ENCODE measurements at places on chromosomes 12 and 14.

GRCh38 chr12:12482959-12483358, 79.7 kb downstream of the DUSP16 start:
- DNase-seq: no peak

- DNase-seq: peak; percentile 7
Observed at GRCh38 chr14:65356327-65356836, 56.1 kb upstream of the FUT8 start.

- DNase-seq: no peak
Observed at GRCh38 chr12:19451196-19451595, 11.9 kb downstream of the AEBP2 start.

DNA sequence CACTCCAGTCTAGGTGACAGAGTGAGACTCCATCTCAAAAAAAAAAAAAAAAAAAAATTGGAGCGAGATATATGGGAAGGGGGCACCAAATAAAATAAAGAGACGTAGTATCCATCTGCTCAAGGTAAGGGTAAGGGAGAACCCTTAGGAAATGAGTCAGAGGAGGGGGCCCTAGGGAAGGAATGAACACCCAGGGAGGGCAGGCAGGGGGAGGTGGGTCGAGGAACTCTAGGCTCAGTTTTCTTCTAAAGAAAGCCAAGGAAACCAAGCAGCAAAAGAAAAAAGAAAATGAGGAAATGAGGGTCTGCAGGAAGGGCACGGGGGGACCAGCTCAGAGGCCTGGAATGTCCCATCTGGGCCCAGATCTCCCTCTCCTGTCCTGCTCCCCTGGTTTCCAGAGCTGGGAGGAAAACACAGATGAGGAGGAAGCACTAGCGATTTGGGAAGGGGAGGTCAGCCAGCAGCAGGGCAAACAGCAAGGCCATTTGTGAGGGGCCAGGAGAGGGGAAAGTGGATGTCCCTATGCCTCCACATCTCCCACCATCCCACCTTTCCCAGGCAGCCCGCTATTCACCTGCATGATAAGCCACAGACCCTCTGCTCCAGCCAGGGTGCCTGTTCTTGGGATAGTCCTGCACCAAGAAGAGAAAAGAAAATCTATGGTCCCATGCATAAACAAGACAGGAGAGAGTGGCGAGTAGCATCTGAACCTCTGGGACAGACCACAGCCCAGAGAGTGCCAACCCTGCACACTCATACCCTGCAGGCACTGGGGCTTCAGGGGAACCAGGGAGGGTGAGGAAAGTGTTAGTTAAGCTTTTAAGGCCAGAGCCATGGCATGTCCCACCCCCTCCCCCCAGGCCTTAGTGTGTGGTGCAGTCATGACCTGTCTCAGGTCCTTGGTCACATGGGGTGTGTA, 11.9 kb downstream of the SPRYD3 start:
- no peak for DNase-seq

DNA sequence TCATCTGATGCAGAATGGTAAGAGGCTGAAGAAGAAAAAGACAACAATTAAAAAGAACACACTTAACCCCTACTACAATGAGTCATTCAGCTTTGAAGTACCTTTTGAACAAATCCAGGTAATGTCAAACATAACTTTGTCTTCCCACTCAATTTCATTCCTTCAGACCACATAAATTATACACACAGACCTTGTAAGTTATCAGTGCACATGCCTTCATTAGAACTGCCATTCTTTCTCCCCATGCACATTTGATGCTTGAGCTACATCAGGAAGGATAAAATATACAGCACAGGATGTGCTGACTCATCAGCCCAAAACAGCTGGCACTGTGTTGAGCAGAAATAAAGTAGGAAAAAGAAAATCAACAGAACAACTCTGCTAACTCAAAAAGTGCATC, 246.7 kb downstream of the PAWR start:
- DNase-seq: no peak

GRCh38 chr14:103705118-103705503, 10.1 kb downstream of the XRCC3 start:
- no peak for DNase-seq

DNA sequence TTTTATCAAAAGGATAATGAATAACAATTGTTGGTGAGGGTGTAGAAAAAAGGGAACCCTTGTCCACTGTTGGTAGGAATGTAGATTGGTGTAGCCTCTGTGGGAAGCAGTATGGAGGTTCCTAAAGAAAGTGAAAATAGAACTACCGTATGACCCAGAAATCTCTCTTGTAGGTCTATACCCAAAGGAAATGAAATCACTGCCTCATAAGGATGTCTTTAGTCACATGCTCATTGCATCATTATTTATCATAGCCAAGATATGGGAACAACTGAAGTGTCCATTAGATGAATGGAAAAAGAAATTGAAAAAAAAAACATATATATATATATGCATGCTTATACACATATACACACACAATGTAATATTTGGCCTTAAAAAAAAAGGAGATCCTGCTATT, 158.8 kb upstream of the NPAS3 start:
- no peak for DNase-seq

GRCh38 chr12:130198026-130198662, 35.9 kb downstream of the FZD10 start:
- no peak for DNase-seq

DNA sequence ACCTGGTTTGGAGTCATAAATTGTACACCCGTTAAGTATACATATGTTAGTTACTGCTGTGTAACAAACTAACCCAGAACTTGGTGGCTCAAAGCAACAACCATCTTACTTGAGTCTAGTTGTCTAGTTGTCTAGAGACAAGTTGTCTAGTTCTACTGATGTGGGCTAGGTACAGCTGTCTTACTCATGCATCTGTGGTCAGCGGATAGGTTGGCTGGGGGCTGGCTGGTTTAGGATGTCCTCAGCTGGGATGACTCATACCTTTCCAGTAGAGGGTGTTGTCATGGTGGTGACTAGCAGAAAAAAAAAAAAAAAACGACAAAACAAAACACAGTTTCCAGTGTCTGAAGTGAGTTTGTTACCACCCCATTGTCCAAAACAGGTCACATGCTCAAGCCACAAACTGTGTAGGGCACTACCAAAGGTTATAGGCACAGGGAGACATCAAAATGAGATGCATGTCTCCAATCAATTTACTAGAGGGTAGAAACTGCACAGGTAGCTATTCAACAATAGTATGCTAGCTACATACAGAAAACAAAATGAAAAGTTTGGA, 680.3 kb downstream of the MED13L start:
- no peak for DNase-seq

DNA sequence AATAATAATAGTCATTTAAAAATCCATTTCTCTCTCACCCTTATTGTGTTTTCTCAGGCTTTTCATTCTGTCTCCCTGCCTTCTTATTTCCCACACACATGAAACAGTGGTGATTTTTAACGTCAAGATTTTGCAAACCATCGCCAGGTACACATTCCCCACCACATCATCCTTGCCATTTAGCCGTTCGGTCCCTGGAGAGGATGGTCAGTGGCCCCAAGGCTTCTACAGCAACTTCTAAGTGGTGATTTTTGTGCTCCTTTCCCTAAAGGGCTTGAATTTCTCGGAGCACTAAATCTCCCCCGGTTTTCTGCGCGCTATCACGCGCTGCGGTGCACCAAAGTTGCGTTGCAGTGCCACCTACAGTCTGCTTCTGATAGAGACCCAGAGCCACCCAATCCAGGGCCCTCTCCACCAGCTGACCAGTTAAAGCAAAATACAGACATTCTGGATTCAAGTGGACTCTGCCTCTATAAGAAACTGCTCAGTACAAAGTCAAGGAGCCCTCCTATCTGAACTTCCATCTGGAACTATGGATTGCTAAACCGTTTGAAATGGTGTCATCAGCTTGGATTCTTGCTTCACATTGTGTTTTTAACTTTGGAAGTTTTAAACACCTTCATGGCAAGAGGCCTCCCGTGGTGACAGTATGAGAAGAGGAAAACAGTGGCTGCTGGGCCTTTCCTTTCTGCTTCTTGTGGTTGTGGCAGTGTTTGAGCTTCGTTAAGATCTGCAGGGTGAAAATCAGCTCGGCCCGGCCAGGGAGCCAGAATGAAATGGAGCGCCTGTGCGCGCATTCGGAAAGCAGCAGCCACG, 234.0 kb downstream of the SPTSSA start:
- peak; percentile 29 for DNase-seq

DNA sequence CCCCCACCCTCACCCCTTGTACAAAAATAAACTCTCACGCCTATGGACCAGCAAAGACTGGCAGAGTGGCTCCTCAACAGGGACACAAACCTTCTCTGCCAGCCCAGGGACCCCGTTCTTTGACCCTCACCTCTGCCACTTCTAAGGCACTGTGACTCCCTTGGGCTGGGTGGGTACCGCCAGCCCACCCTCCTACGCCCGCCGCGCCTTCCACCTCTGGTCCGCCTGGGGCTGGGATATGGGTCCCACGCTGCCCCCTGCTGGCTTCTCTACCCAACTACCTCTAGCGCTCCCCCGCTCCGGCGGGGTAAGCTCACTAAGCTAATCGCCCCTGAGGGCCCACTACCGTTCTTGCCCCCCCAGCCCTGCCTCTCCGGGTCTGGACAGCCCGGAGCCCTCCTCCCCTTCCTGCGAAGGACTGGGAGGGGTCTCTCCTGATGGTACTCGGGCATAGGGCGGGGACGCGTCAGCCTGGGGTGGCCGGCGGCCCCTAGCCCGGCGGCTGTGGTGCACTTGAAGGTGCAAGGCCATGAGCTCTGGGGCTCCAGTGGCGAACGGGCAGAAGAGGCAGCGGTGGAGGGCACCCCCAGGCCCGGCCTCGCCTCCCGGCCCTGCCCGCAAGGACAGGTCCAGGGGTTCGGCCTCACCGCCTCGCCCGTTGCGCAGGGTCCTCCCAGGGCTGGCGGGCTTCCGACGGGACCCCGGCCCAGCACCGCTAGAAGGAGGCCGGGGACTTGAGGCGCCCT, 8.1 kb downstream of the ZNF219 start:
- no peak for DNase-seq

DNA sequence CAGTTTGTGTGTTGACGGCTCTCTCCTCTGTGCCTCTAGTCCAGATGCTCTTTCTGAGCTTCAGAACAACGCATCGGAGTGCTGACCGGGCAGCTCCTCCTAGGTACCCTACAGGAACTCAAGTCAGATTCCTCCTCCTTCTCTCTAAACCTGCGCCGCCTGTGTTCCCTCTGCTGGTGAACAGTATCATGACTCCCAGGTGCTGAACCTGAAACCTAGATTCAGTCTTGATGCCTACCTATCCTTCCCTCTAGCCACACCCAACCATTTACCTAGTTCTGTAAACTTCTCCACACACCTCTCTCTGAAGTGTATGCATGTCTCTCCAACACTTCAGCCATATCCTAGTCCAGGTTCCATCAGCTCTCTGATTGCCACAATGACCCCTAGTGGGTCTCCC, 112.7 kb downstream of the EFCAB11 start:
- DNase-seq: no peak

GRCh38 chr12:28409892-28410291, 219.6 kb downstream of the CCDC91 start:
- no peak for DNase-seq

DNA sequence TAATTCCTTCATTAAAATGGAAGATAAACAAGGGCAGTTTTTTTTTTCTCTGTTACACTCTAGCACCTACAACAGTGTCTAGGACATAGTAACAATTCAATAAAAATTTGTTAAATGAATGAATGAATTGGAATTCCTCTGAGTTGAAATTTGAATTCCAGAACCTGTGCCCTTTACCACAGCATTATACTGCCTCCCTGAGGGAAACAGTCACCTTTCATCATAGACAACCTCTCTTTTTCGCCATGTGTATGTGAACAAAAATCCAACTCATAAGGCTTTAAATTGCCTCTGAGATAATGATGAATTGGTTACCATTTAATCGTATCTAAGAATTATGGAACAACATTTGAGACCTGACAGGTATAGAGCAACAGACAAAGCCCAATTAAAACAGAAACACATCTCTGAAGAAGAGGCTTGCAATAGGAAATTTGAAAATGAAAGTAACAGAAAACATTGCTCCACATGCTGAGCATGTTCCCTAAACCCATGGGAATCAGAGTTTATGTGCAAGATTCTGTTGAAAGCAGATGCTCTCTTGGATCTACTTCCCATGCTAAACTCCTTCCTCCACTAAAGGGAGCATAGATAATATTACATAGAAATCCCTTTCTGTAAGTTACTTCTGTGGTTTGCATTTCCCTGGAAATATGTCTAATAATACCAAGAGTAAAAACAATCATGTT, 657.8 kb downstream of the GALC start:
- no peak for DNase-seq

DNA sequence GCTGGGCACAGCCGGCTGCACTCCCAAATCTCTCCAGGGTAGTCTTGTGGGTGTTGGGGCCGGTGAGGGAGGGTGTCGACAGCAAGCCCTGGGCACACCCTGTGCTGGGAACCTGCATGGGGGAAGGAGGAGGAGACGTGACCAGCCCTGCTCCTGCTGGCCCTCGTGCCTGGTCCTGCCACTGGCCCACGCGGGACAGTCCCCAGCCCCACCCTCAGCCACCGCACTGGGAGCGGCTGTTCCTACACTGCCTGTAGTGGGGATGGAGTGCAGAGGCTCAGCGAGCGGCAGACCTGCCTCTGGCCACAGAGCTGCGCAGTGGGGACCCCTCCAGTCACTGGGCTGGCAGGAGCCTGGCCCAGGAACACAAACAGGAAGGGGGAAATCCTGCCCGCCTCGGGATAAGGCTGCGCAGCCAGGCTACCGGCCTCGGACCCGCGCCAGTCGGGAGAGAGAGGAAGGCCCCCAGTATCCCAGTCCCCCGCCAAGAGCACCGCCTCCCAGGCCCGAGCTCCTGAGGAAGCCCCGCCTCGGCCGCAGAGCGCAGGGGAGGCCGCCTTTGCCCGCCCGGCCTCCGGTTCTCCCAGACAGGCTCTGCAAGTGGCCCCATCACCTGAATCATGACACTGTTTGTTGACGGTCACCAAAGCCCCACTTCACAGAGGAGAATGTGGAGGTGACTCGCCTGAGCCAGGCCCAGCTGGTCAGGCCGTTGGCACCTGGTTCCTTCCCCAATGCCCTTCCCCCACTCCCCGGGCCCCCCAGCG, 10.6 kb downstream of the AHNAK2 start:
- no peak for DNase-seq

- DNase-seq: no peak
Observed at GRCh38 chr12:90925562-90925961, 29.4 kb downstream of the CCER1 start.

GRCh38 chr12:74280156-74280655, 257.4 kb upstream of the ATXN7L3B start:
- DNase-seq: no peak

GRCh38 chr14:83816761-83817160, 1713.2 kb upstream of the FLRT2 start:
- DNase-seq: no peak

GRCh38 chr12:106288494-106289195, 13.9 kb upstream of the TCP11L2 start:
- peak; percentile 27 for DNase-seq

DNA sequence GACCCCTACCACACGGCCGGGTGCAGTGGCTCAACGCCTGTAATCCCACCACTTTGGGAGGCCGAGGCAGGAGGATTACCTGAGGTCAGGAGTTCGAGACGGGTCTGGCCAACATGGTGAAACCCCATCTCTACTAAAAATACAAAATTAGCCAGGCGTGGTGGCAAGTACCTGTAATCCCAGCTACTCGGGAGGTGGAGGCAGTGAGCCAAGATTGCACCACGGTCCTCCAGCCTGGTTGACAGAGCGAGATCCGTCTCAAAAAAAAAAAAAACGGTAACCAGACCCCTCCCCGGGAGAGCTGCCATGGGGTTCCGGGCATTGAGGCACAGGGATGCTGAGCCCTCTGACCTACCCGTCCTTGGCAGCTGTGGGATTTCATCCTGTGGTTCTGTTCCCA, 21.8 kb downstream of the BCL7A start:
- no peak for DNase-seq

GRCh38 chr14:69715725-69716477, 51.0 kb upstream of the SRSF5 start:
- no peak for DNase-seq
